Astrocyte of the spinal cord (primary cell): ENCODE measurements at places on chromosomes 4 and X.
A peak's percentile ranks its signal among the peaks of the same experiment; 100 is the strongest.

GRCh38 chr4:14583331-14583730, 418.9 kb upstream of the CPEB2 start:
- no peak for DNase-seq

DNA sequence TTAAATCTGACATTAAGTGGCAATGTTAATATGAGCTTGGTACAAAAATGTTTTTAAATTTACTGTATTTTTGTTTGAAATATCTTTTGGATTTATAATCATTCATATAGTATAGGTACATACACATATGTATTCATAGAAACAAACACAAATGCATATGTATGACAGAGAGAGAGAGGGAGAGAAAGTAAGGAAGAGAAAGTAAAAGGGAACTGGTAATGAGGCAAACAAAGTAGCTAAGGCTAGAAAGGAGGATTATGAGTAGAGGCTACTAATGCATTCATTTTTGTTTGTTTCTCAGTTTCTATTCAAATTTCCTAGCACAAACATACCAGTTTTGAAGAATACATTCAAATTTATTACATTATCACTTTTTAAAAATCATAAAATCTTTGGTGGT, 132.4 kb downstream of the GLRA3 start:
- DNase-seq: no peak

- DNase-seq: no peak
Measured at GRCh38 chr4:158053086-158053485, 119.7 kb downstream of the GASK1B start.

GRCh38 chrX:131955099-131955777, 67.9 kb upstream of the STK26 start:
- no peak for DNase-seq

- no peak for DNase-seq
Measured at GRCh38 chr4:48275247-48275646, 5.6 kb upstream of the TEC start.

GRCh38 chr4:30837861-30838260, 117.7 kb downstream of the PCDH7 start:
- DNase-seq: no peak

GRCh38 chr4:151276787-151277562, at the start of gene PRSS48:
Gene PRSS48 (plus strand): TSS chr4:151277161. CDS start chr4:151277173, 12 bp downstream.
- peak; percentile 48 for DNase-seq

GRCh38 chr4:23614284-23614892, 275.5 kb downstream of the PPARGC1A start:
- DNase-seq: peak; percentile 35

GRCh38 chr4:111812114-111812513, 333.1 kb upstream of the FAM241A start:
- no peak for DNase-seq

- DNase-seq: peak; percentile 82
Measured at GRCh38 chr4:122873821-122874593, 47.4 kb downstream of the FGF2 start.

DNA sequence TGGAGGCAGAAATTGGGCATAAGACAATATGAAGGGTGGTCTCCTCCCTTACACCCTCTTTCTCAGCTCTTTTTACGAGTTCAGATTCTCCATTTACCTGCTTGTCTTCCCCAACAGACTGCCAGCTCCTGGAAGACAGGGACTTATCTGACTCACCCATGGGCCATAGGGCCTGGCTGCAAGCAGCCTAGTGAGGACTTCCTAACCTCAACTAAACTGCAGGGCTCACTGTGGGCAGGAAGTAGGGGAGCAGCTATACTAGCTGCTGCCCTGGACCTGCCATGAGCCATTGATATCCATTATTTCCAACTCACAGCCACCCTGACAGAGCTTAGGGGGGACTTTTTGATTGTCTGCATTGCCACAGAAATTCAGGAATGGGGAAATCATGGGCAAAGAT, 11.5 kb upstream of the ZNF718 start:
- no peak for DNase-seq

- DNase-seq: no peak
Measured at GRCh38 chr4:7762376-7763030, 177.2 kb downstream of the AFAP1 start.

DNA sequence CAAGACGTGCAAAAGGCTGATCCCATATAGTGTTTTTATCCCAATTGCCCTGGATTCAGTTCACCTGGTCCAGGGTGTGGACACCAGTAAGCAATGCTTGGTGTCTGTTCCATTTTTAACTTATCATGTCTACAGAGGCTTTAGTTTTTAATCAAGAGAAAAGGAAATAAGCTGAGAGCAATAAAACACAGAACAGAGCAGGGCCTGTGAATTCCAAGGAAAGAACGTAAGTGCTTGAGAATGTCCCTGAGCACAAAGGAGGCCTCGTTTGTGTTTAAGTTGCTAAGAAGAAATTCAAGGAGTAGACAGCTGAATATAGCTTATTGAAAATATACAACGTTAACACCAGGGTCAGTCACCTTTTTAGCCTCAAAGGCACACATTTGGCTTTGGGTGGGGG, 191.3 kb downstream of the GPC3 start:
- no peak for DNase-seq

- no peak for DNase-seq
Measured at GRCh38 chr4:2036327-2036726, 22.8 kb upstream of the NAT8L start.

DNA sequence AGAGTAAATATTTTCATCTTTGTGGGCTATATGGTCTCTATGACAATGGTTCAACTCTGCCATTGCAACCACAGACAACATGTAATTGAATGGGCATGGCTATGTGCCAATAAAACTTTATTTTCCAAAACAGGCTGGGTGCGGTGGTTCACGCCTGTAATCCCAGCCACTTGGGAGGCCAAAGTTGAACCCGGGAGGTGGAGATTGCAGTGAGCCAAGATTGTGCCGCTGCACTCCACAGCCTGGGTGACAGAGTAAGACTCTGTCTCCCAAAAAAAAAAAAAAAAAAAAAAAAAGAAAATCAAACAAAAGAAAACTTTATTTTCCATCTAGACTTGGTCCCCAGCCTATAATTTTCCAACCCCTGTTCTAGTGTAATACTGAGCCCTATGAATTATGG, 38.4 kb upstream of the LAS1L start:
- DNase-seq: no peak

DNA sequence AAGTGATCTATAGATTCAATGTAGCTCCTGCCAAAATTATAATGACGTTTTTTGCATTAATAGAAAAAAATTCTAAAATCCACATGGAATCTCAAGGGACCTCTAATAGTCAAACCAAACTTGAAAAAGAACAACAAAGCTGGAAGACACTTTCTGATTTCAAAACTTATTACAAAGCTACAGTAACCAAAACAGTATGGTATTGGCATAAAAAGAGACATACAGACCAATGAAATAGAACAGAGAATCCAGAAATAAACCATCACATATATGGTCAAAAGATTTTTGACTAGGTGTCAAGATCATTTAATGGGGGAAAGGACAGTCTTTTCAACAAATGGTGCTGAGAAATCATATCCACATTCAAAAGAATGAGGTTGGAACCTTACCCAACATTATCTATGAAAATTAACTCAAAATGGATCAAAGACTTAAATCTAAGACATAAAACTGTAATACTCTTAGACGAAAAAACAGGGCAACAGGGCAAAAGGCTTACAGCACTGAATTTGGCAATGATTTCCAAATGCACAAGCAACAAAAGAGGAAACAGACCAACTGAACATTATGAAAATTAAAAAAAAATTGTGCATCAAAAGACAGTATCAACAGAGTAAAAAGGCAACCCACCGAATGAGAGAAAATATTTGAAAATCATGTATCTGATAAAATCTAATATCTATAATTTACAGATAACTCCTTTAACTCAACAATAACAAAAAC, 3.9 kb downstream of the FBXO8 start:
- no peak for DNase-seq

DNA sequence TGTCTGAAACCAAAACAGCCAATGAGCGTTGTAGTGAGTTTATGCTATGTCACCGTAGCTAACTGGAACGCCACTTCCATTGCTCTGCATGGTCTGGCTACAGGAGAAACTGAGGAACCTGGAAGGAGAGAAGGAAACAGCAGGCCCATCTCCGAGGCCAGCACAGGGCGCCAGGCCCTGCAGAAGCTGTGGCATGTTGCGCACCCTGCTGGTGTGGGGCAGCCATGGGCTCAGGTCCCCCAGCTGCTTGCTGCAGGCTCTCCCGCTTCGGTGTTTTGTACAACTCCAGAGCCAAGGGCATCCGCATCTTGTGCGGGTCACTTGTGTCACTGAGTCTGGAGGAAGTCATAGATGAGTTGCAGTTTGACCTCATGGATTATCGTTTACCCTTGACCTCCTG, 89.2 kb downstream of the AFAP1 start:
- no peak for DNase-seq

DNA sequence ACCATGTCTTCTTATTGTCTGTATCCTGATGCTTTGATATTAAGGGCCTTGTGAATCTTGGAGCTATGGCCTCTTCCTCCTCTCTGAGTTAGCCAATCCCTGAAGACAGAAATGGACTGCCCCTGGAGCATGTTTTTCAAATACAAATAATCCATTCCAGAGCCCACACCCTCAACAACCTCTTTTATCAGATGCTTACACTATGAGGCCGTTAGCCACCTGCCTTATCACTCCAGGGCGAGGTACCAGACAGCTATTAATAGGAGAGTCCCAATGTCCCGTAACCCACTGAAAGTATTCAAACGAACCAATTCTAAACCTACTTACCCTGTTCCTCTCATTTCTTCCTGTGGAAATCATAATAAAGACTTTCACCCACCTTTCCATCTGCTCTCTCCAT, 165.0 kb downstream of the ARHGAP24 start:
- DNase-seq: no peak

DNA sequence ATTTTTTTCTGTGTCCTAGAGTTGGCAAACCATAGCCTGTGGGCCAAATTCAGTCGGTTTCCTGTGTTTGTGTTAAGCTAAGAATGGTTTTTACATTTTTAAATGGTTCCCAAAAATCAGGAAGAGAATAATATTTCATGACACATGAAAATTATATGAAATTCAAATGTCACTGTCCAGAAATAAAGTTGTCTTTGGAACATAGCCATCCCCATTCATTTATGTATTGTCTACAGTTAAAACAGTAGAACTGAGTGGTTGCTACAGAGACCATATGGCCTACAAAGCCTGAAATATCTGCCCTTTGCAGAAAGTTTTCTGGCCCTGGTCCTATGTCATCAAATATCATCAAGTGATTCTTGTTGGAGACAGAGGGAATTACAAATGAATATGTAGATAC, 15.5 kb downstream of the FRMPD4 start:
- DNase-seq: no peak

DNA sequence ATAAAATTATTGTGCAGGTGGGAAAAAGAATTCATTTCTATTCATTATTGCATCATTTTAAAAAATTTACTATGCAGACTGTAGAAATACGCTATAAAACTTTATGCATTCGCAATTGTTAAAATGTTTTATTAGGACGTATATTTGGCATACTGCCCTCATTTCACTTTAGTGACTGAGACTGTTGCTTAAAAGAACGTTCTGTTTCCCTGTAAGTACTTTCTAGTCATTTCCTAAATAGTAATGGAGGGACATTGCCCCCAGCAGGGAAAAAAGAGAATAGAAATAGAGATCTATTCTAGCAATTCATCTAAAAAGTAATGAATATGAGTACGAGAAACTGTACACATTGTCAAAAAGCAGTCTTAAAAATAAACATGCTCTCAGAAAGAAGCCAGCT, 1295.8 kb upstream of the TENM3 start:
- DNase-seq: peak; percentile 24

DNA sequence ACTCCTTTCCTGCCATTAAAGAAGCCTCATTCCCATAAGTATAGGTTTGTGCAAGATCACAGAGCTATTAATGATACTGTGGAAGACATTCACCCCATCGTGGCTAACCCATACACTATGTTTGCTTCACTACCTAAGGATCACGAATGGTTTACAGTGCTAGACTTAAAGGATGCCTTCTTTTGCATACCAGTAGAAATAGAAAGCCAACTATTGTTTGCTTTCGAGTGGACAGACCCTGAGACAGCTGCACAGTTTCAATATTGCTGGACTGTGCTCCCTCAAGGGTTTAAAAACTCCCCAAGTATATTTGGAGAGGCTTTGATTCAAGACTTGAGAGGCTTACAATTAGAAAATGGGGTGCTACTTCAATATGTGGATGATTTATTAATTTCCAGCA, 16.0 kb upstream of the PAPSS1 start:
- no peak for DNase-seq

- peak; percentile 48 for DNase-seq
Measured at GRCh38 chrX:130330706-130331105, 9.0 kb upstream of the SLC25A14 start.

DNA sequence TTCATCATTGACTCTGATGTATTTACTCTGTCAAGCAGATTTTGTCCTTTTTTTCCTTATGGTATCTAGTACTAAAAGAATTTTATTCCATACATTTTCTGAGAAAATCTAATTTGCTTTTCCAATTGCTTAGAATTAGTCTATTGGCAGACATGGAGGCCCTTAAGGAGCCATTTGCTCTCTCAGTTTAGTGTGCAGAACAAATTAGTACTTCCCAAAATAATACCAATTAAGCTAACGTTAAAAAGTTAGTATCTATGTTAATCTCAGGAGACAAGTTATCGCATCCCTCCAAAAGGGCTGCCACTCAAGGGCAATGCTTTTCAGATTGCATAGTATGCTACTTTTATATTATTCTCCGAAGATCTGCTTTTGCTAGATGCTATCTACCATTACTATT, 47.7 kb downstream of the PDHA2 start:
- no peak for DNase-seq

DNA sequence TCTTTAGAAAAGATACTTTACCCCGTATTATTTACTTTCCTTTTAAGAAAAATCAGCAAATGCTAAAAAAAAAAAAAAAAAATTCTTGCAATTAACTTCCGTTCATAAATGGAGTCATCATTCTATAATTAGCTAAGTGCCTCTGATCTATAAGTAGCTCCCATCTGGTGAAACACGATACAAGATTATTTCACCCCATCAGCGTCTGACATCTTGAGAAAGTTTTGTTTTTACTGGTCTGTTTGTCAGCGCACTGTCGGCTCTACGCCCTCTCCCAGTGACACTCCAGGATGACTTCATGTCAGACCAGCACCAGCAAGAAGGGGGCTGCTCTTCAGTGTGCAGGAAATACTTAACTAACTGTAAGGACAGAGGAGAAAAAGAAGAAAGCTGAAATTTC, 108.3 kb downstream of the AFAP1 start:
- DNase-seq: peak; percentile 85

- DNase-seq: peak; percentile 7
Measured at GRCh38 chrX:49282647-49283011, 13.0 kb downstream of the PPP1R3F start.

GRCh38 chr4:141132709-141133145, 542 bp downstream of the RNF150 start:
- peak; percentile 36 for DNase-seq

- DNase-seq: peak; percentile 57
Measured at GRCh38 chrX:8629871-8630270, 102.1 kb downstream of the ANOS1 start.

DNA sequence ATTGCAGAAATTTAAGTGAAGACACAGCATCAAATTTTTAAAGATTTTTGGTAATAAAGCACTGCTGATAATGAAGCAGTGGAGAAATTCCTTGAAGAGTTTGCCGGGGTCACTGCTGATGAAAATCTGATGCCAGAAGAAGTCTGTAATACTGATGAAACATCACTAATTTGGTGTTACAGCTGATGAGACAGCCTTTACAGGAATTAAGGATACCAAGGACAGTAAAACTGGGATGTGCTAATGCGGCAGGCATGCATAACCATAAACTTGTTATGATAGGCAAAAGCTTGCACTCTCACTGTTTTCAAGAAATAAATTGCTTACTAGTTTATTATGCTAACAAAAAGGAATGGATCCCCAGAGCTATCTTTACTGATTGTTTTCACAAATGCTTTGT, 52.9 kb upstream of the VEGFC start:
- no peak for DNase-seq
